Left forelimb (tissue), 1 donor: ENCODE measurements at places on chromosomes 5 and 9.

DNA sequence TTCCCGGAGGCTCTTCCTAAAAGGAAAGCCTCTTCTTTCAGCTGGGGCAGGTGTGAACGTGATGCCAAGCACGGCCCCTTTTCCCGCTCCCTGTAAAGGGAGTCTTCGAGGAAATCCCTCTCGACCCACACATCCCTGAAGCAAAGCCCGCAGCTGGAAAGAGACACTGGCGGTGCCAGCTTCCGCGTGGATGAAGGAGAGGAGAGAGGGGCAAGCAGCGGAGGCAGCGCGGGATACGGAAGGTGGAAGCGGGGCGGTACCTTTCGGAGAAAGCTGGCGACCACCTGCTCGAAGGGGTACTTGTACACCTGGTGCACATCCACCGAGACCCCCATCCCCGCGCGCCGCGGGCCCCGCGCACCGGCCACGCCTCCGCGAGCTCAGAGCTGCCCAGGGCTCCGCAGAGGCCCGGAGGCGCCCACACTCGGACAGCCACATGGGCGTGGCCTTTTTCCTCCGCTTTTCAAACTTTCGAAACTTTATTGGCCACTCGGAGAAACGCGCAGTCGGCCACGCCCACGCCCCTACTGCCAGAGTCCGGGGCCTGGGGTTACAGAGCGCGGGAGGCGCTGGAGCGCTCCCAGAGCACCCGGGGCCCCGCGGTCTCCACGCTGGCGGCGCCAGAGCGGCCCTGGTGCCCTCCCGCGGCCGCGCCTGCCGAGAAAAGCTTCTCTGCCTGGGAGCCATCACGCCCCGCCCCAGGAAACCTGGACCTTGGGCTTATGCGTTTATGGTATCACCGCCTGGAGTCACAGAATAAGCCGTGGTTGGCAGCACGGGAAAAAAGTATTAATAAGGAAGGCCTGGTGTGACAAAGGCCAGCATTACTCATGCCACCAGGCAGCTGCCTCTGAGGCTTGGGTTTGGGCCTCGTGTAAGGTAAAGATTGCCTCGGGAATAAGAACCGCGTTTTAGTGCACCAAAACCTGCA lies at the start of gene PRELID2:
Gene PRELID2 (minus strand): TSS at position 426 of the 931 bp plus-strand sequence. CDS start 91 bp downstream, at position 335.
- peak; percentile 90 for DNase-seq

- peak; percentile 81 for DNase-seq
Measured at GRCh38 chr9:35790385-35791296, 750 bp upstream of the NPR2 start.

DNA sequence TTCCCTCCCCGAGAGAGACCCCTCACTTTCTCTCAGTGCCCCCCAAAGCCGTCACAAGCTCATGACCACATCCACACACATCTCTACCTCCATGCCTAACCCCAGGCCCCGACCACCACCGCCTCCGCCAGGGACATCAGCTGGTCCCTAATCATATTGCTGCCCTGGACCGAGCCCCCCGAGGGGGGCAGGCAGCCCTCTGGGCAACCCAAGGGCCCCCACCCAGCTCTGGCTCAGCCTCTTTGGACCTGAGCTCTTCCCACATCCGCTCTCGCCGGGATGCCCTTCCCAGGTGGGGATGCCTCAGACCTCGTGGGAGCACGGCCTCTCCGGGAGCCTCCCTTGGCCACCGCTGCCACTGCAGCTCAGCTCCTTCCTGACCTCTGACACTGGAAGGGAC lies 18.5 kb downstream of the LHX3 start:
- no peak for DNase-seq

GRCh38 chr5:44294516-44294915 lies 94.7 kb downstream of the FGF10 start:
- DNase-seq, result peak; percentile 66

GRCh38 chr9:123318961-123319421 lies 37.0 kb upstream of the CRB2 start:
- peak; percentile 80 for DNase-seq

DNA sequence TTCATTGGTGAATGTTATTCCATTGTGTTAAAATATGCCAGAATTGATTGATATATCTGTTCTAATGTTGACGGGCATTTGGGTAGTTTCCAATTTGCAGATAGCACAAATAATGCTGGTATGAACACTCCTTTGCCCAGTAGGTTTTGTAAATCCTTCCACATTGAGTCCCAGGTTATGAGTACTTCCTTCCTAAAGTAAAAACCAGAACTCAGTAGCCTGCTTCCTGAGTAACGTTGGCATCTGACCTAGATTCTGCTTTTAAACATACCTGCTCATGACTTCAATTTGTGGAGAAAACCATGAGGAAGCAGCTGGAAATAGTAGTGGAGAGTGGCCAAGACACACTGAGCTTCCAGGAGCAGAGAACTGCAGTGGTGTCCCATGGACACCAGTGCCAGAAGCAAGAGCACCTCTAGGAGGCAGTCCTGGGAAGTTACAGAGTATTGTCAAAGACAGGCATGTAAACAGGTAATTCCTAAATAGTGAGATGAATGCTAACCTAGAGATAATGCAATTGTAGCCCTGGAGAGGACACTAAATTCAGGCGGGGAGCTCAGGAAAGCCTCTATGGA lies 24.3 kb upstream of the RASGRF2 start:
- DNase-seq, result no peak

DNA sequence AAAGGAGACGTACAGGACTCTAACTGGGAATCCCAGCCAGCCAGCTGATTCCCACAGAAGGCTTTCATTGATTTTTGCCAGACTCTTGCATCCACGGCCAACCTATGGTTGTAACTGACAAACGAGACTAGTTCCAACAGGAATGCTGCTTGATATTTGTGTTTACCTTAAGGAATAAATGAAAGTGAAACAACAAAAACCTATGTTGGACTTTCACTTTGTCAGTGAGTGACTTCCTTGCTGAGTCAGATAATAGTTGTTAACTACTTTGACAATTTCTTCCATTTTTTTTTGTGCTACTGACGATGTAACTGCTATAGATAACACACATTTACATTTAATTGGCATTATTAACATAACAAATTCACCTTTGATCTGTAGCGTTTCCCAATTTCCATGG lies 63.4 kb upstream of the LRRTM2 start:
- DNase-seq, result no peak

- no peak for DNase-seq
Measured at GRCh38 chr9:75894566-75894965, 4.1 kb downstream of the PCSK5 start.

- no peak for DNase-seq
Measured at GRCh38 chr5:160281275-160281674, 31.1 kb downstream of the CCNJL start.

DNA sequence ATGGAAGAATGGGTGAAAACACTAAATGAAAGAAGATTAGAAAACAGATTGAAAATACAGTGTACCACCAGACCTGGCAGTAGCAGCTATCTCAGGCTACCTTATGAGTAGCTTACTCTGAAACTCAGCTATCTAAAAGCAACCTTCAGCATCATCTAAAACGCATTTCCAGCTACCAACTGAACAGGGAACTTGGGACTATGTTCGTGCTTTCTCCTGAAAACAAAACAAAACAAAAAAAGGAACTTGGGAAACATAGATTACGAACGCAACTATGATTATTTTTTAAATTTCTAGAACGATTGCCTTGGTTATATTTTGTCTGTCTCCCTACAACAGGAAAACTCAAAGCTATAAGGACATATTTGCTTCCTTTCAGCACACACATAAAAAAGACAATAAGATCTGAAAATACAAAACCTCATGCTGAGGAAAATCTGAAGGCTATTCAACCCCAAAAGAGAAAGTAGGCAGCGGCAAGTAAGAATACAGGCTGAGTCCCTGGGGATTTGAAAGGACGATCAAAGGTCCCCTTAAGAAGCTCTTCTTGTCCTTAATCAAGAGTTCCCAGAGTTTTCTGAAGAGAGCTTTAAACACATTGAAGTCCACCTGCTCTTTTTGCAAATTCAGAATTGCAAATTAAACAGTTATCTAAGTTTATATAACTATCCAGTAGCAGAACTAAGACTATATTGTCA lies 53.4 kb downstream of the OR2K2 start:
- DNase-seq, result no peak

GRCh38 chr9:39587844-39588499 lies 232.5 kb downstream of the SPATA31A1 start:
- DNase-seq, result no peak

DNA sequence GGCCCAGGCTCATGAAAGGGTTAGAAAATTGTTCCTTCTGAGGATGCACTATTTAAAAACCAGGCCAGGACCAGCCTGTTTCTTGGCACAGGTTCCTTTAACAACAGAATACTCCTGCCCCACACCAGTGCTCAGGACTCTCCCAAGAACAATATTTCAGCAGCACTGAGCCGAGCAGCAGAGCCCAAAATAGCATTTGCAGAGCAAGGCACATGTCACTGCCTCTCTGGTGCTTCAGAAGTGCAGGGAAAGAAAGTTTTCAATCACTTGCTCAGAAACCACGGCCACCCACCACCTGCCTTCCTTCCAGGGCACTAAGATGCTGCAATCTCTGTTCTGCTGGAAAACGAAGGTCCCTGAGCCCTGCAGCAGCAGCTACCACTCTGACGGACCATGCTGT lies 77.6 kb downstream of the SIL1 start:
- peak; percentile 26 for DNase-seq

GRCh38 chr5:57494104-57495098 lies 11.8 kb upstream of the ACTBL2 start:
- no peak for DNase-seq

DNA sequence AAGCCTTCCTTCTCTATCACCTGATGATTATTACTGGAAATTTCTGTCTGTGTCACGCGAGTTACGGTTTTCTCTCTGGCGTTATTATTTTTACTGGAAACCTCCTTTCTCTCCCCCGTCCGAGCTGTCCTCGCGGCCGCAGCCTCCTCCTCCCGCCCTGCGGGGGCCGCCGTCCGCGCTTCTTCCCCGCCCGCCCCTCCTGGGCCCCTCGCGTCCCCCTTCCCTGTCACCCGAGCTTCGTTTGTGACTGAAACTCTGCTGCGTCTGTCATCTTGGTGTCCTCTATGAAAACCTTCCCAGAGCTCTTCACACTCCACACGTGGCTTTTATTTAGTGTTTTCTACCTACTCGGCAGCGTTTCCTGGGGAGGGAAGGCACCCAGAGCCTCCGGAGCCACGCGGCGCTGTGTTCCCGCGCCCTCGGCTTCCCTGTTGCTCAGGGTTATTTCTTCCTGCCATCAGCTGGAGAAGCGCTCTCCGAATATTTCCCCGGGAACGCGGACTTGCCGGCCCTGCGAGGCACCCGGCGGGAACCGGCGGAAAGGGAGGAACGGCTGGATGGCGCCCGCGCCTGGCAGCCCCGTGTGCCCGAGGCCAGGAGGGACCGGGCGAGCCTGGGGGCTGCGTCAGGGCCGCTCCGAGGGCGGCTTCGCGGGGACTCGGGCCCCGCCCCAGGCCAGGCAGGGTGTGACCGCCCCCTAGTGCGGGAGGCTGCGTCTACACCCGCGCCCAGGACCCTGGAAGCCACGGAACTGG lies 33.9 kb downstream of the TRIP13 start:
- DNase-seq, result peak; percentile 71

- DNase-seq, result no peak
Measured at GRCh38 chr5:65832603-65833228, 93.7 kb upstream of the ERBIN start.

DNA sequence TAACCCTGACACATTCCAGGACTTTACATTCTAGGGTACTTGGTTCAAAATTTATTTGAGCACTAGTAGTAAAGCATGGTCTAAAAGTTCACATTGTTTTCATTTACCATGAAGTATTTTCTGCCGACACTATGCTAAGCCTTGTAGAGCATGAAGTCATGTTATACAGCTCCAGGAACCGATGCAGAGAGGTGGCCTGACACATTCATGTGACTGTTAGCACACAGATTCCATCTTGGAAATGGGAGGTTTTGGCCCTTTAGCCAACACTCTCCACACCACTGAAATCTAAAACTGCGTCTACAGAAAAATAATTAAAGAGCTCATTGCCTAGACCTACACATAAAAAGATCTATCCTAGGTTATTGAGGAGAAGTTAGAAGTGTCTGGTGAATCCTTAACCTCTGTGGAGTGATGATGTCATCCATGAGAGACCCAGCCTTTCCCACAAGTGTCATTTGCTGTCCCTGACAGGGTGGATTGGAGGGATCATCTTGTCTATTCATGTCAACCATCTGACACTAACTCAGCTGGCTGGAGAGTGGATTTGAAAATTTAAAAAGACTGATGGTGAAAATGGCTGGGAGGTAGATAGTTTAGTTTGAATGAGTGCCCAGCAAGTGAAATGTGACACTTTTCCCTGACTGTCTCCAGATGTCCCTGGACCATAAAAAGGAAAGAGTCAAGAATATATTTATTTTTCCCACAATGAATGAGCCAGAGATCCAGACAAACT lies 1.3 kb downstream of the RANBP3L start:
- no peak for DNase-seq

DNA sequence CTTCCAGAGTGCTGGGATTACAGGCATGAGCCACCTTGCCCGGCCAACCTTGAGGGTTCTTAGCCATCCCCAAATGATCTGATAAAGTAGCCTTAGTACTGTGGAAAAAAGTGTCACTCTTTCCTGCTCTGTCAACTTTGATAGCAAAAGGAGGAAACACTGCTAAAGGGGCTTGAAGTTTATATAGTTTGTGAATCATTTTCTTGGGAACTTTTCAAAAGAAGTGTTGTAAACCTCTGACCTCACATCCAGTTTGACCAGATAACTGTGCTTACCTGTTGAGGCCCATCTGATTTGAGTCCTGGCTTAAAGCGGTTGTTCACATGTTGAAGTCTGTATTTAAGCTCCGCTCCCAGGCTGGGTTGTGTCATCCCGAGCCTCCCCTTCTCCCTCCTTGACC lies 303.3 kb downstream of the DOCK8 start:
- no peak for DNase-seq

GRCh38 chr5:118628660-118629354 lies 359.5 kb downstream of the DTWD2 start:
- no peak for DNase-seq
